AG04450 (cell line): ENCODE measurements at places on chromosomes 1 and 21.
A peak's percentile ranks its signal among the peaks of the same experiment; 100 is the strongest.

GRCh38 chr1:172654535-172654934 lies 4.4 kb upstream of the FASLG start:
- peak; percentile 24 for DNase-seq

- DNase-seq = no peak
Measured at GRCh38 chr1:66035616-66036245, 243.0 kb downstream of the PDE4B start.

DNA sequence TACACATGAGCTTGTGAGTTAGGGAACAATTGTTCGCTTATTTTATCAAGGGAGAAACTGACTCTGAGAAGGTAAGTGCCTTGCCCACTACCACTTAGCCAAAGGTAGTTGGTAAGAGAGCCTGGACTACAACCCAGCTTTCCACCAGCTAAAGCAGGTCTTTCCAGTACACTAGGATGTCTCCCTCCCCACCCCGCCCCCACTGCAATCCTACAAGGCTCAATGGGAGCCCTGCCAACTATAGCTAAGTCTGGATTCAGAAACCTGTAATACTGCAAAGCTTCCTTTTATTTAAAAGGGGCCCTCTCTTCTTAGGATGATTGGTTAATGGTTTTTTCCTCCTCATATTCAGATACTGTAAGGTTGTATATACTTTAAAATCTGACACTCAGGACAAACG lies 102.0 kb upstream of the C8B start:
- no peak for DNase-seq

DNA sequence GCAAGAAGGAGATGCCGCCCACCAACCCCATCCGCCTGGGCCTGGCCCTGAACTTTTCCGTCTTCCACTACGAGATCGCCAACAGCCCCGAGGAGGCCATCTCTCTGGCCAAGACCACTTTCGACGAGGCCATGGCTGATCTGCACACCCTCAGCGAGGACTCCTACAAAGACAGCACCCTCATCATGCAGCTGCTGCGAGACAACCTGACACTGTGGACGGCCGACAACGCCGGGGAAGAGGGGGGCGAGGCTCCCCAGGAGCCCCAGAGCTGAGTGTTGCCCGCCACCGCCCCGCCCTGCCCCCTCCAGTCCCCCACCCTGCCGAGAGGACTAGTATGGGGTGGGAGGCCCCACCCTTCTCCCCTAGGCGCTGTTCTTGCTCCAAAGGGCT lies 732 bp downstream of the SFN start:
- no peak for DNase-seq

- DNase-seq = no peak
Measured at GRCh38 chr1:196960854-196961253, 16.5 kb upstream of the CFHR5 start.

- DNase-seq = no peak
Measured at GRCh38 chr1:115123116-115123515, 33.8 kb upstream of the TSPAN2 start.

DNA sequence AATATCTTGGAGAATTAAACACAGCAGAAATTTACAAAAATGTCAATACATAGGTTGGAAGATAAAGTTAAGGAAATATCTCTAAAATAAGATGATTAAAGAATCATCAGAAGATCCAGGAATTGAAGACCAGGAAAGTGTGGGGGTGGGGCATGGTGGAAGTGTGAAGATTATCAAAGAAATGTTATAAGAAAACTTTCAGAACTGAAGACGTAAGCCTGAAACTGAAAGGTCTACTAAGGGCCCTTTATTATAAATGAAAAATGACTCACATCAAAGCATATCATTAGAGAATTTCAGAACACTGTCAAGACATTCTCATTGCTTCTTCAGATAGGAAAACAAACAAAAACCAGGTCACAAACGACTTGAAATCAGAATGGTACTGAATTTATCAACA lies 92.4 kb upstream of the DPT start:
- no peak for DNase-seq

- DNase-seq = no peak
Measured at GRCh38 chr1:210621712-210622111, 293.0 kb downstream of the HHAT start.

- no peak for DNase-seq
Measured at GRCh38 chr1:31261916-31262315, 22.2 kb upstream of the NKAIN1 start.

DNA sequence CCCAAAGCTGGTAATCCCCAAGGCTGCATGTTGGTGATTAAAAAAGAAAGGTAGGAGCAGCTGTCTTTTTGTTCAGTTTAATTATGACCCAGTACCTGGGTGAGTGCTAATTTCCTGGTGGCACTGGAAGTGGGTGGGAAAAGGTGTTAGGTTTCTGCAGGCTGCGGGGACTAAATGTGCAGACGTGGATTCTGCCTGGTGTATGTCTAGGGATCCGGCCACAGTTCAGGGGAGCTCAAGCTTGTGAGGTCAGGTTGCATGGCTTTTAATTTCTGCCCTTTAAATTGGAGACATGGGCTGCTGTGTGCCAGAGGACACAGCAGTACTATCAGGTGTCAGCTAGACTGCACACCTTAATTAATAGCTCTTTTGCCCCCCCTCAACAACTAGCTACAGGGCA lies 20.3 kb upstream of the TBX19 start:
- no peak for DNase-seq

DNA sequence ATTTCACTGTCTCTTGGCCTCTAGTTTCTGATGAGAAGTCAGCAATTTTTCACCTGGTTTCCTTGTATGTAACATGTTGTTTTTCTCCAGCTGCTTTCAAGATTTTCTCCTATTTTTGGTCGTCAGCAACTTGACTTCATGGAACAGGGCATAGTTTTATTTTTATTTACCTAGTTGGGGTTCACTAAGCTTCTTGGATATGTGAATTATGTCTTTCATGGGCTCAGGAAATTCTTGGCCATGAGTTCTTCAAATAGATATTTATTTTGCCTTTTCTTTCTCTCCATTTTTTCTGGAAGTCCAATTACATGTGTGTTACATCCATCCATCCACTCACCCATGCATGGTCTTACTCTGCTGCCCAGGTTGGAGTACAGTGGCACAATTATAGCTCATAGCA lies 13.7 kb downstream of the SDHB start:
- no peak for DNase-seq

DNA sequence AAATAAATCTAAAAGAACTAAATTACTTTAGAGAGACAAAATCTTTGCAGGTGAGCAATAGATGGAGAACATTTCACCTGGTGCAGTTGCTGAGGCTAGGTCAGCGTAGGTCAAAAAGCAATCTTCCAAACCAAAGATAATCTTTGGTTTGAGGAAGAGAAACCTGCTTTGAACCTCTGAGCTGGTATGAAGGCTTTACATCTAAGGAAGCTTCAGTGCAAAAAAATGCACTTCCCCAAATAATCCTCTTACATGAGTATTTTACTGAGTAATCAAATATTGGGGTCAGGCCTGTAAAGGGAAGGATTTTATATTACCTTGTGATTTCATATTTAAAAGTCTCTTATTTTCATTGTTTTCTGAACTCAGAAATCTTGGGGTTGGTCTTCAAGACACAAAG lies 223.6 kb downstream of the SRGAP2C start:
- no peak for DNase-seq

DNA sequence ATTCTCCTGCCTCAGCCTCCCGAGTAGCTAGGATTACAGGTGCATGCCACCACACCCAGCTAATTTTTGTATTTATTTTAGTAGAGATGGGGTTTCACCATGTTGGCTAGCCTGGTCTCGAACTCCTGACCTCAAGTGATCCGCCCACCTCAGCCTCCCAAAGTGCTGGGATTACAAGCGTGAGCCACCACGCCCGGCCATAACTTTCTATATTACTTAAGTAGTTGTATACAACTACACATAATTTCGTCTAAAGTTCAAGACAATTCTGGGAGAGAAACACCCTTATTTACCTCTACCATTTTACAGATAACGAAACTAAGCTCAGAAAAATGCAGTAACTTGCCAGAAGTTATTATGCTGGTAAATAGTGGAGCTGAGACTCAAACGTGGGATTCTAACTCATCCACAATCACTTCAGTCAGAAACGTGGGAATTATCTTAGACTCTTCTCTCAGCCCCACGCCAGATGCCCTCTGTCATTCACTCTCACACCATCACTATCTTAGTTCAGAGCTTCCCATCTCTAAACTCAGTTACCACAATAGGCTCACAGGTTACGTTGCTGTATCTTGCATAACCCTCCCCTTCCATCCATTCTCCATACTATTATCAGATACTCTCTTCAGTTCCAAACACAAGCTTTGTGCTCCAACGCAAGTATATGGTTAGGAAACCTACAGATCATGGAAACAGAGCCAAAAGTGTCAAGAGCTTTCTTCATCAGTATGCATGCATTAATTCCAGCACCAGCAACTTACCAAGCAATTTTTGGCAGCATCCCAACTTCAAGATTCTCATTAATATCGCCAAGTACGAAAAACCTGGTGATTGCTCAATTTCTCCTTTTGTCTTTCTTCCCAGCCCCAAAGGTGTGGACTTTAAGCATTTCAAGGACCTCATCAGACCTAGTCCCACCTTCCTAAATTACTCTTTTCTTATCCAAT lies 69.3 kb downstream of the RERE start:
- DNase-seq = no peak

DNA sequence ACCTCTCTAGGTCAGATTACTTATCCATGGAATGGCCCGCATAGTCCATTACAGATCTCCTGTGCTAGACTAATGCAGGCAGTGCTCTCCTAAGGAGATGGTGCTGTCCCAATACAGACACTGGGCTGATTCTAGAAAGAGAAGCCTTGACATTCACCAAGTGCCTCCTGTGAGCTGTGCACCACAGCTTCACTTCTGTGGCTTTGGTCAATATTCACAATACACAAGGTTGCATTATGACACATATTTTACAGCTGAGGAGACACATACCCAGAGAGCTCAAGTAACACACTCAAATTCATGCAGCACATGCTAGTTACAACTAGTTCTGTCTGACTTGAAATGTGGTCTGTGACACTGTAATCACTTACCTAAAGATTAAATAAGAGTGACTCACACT lies 59.4 kb upstream of the LRRC8B start:
- no peak for DNase-seq

DNA sequence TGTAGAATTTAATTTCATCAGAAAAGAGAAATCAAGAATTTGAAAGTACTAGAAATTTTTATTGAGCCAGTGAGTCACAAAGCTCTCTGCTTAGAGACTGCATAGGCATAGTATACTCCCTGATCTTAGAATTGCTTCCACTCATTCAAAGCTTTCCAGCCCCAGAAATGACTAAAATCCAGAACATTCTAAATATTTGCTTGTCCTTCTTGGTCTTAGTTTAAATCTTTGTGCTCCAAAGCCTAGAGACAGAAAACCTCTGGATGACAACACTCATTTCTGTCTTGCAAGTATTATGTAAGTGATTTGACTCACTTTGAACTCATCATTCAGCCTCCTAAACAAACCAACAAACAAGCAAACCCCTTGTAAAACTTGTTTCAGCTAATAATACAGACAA lies 74.2 kb downstream of the PTPRC start:
- peak; percentile 13 for DNase-seq

DNA sequence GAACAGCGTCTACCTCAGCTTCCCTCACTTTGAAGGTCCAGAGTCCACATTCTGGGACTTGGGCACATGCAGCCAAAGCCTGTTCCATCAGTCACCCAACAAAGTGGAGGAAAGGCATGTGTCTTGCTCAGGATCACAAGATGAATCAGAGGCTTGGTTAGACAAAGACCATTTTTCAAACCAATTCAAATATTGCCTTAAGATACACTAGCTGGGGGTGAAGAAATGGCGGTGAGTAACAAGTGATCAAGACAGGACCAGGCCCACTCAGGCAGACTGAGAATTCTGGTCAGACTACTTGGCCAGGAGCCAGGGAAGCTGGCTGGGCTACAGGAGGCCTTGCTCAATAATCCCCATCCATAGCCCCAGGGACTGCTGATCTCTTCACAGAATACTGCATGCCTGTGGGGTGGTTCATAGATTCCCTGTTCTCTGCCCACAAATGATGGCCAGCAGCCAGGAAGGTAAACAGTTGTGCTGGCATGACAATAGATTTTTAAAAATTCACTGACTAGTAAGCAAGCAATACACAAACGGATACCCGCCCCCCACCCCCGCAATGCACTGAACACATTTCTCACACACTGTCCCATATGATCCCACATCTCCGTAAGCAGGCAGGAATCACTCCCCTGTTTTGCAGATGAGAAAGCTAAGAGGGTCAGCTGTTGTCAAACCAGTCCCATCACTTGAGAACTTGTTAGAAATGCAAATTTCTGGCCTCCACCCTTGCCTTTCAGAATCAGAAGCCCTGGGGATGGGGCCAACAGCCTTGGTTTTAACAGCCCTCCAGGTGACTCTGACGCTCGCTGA lies 27.2 kb downstream of the ERI3 start:
- peak; percentile 98 for DNase-seq

DNA sequence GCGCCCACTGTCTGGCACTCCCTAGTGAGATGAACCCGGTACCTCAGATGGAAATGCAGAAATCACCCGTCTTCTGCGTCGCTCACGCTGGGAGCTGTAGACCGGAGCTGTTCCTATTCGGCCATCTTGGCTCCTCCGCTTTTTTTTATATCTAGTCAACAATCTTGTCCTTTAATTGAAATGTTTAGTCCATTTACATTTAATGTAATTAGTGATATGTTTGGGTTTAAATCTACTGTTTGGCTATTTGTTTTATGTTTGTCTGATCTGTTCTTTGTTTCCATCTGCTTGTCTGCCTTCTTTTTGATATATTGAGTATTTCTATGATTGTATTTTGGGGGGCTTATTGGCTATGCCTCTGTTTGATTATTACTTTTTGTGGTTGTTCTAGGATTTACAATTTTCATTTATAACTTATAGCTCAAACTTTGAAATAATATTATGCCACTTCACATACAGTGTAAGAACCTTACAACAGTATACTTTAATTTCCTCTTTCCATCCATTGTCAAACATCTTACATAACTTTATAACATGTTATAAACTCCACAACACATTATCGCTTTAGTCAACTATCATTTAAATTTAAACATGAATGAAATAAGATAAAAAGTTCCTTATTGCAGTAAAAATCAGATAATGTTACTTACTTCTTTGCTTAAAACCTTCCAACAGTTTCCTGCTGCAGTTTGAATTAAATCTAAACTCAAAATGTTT lies 16.5 kb upstream of the RYR2 start:
- DNase-seq = no peak

- no peak for DNase-seq
Measured at GRCh38 chr1:166062421-166063070, 104.3 kb downstream of the FAM78B start.

DNA sequence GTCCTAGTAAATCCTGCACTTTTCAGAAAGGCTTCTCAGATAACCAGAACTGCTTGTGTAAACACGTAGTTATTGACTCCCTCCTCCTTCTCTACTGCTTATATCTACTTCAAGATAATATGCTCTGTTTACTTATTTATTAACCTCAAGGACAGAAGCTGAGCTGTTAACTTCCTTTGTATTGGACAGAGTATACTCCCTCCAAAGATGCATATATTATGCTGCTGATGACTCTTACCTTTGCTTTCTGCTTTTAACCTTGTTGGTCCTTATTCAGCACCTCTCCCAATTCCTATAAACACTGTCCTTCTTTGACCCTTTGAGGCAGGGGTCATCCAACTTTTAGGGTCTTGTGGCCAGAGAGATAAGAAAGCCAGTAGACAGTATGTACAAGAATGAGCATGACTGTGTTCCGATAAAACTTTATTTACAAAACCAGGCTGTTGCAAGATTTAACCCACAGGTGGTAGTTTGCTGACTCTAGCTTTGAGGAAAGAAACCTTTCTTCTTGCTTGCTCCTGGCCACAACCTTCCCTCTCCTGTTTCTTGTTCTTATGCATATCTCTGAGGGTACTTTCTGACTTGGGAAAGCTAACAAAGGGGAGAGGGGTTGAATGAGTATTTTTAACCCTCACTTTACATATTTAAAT lies 4.9 kb downstream of the TPM3 start:
- no peak for DNase-seq

GRCh38 chr1:8844501-8845006 lies 27.1 kb upstream of the RERE start:
- DNase-seq = no peak
